ENCODE measurements at places on chromosomes 3 and 15.

DNA sequence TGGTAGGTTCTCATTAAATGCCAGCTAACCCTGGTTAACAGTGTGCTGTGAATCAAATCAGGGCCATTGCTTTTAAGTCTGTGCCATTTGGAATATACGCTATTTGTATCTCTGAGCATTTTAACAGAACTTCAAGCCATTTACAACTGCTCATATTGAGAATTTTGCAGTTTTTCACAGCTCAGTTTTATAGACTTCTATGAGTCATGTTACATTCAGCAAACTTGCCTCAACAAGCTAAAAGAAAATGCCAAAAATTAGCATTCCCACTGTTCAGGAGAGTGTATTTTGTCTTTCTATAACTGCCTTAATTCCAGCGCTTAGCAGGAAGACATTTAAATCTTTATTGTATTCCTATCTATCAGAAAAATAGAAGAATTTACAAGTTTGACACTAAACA, 196.4 kb downstream of the GBE1 start:
- no peak for DNase-seq

DNA sequence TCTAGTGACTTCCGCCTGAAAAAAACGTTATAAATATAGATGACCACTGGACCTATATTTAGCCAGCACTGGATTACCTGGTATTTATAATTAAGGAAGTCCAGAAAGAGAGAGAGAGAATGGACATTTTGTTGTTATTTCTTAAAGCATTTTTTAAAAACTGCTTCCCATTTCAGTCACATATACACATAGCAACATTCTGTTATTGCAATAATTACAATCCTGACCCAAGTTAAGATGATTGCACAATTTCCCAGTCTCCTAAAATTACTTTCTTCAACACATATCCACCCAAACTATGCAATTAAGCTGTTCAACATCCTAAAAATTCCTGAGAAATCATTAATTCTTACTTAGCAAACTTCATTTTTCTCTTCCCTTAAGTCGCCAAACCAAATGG, 37.7 kb downstream of the PCSK6 start:
- no peak for DNase-seq

- no peak for DNase-seq
Observed at GRCh38 chr3:44992555-44993470, 16.8 kb downstream of the EXOSC7 start.

DNA sequence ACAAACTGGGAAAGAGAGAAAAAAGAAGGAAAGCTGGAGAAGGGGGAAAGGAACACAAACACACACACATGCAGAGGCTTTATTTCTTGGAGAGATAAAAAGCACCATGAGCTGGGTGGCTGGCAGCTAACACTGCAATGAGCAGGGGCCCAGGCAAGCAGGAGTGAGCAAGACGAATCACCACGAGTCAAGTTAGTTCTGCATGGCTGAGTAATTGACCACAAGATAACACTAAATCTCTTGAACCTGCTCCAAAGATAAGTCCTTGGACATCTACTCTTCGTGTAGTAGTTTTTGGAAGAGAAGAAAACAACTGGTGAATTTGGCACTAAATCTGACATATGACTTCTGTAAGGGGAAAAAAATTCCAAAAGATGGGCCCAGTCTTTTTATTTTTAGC, 100.9 kb downstream of the MYO5A start:
- no peak for DNase-seq

GRCh38 chr3:129010310-129010956, 9.3 kb downstream of the EFCC1 start:
- no peak for DNase-seq

DNA sequence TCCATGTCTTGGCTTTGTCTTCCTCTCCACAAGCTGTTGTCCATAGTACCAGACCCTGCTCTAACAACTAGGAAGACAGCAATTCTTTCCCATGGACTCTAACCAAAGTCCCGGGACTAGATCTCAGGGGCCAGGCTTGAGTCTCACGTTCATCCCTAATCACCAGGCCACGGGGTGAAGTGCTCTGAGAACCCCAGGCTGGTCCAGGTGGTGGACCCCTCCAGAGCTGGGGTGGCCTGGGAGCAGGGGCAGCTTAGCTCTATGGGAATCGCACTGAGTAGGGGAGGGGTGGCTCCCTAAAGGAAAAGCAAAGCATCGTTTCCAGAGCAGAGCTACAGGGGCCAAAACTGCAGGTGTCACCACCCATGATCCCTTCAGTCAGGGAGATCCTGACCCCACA, 150.9 kb downstream of the TPRA1 start:
- no peak for DNase-seq

GRCh38 chr3:101262393-101263240, 57.8 kb downstream of the IMPG2 start:
- DNase-seq, result no peak

DNA sequence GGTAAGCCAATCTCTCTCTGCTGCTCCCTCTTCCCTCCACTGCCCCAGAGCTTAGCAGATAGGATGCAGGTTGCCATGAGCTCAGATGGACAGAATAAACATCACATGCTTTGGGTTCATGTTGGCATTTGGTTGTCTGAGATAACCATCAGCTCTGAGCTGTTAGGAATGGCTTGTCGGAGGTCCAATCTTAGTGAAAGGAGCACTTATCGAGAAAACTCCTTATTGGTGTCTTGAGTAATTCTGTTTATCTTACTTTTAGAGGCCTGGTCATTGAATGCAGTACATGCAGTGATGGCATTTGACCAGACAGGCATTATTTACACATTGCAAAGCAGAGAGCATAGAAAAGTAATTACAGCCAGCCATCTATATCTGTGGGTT, 99.7 kb downstream of the CEMIP start:
- DNase-seq, result no peak

DNA sequence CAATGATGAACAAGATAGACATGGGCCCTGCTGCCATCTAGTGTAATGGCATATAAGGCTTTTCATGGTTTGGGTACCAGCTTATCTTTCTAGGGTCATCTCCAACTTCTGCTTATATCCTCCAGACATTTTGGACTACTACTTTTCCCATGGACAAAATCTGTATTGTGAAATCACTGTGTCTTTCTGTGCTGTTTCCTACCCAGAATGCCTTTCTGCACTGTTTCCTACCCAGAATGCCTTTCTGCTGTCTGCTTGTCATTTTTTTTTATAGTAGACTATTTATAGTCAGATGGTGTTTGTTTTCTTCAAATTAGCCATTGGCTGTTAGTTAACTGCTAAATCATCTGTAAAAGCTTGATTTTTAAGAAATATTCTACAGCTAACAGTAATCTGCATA, 20.1 kb downstream of the VPS8 start:
- DNase-seq, result no peak

- DNase-seq, result no peak
Observed at GRCh38 chr3:89087851-89088250, 19.6 kb upstream of the EPHA3 start.

DNA sequence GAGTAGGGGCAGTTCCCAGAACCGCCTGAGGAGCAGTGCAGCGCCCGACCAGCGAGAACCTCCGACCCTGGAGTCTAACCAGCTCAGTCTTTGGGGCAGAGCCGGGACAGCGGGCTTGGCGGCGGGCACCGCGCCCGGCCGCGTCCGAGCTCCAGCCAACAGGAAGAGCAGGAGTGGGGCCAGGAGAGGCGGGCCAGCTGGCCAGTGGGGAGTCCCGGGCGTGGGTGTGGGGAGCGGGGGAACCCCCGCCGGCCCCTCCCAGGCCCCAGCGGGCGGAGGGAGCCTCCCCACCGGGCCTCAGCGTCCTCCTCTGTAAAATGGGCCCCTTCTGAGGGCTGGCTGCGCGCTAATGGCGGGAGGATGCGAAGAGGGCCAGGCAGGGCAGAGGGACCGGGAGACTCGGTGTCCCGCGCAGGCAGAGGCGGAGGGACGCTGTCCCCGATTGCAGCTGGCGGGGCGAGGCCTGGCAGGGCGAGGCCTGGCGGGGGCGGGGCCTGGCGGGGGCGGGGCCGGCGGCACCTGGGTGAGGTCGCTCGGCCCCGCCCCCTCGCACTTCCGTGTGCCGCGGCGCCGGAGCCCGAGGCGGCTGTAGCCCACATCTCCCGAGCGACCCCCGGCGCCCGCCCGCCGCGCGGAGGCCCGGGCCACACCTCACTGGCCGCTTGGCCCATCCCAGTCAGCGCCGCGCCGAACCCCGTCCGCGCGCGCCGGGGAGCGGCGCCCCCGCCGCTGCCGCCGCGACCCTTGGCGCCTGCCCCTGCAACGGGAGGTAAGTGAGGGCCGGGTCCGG, at the start of gene PRKCD:
PRKCD (plus strand) TSS at position 550 of the 790 bp plus-strand sequence. CDS start 17,214 bp downstream, outside the sequence.
- peak; percentile 49 for DNase-seq

GRCh38 chr15:61621146-61621545, 392.0 kb upstream of the RORA start:
- no peak for DNase-seq

GRCh38 chr3:160257606-160258005, 32.4 kb downstream of the C3orf80 start:
- no peak for DNase-seq

DNA sequence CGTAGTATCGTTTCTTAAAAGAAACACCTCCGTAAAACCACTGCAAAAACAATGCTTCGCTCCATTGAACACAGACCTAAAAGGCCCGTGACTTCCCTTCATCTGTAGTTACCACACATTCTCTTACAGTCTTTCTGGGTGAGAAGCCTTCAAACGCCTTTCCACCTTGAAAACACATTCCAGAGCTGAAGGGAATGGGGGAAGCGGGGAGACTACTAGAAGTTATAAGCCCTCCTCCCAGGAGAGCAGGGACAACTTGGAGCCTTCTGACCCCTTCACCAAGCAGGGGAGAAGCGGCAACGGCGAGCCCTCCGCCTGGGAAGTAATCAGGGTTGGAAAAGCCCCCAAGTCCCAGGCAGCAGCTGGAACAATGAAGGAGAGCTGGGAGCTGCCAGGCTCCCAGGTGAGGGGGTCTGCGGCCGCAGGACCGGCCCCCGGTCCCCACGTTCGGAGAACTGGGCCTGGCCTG, 461 bp downstream of the SECISBP2L start:
- DNase-seq, result no peak

- DNase-seq, result no peak
Observed at GRCh38 chr3:177300842-177301241, 103.6 kb upstream of the TBL1XR1 start.
